ENCODE measurements at places on chromosomes 4 and X.

- DNase-seq: no peak
Observed at GRCh38 chr4:162938738-162939485, 227.8 kb downstream of the NAF1 start.

GRCh38 chr4:146105464-146105863, 70.1 kb upstream of the LSM6 start:
- DNase-seq: no peak

DNA sequence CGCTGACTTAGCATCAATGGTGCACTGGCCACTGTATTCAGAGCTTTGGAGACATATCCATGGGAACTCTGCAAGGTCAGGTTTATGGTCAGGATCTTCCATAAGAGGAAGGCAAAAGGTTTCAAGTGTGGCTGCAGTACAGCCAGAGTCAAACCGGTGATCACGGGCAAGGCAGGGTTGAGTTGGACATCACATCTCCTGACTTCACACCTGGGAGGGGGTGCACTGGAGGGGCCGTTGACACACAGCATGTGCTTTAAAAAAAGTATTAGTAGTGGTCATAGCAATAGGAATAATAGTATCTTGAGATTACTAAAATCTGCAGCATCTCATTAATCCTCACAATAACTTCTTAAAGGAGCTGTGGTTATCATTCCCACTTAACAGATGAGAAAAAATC, 28.9 kb upstream of the MAN2B2 start:
- DNase-seq: no peak

- no peak for DNase-seq
Observed at GRCh38 chr4:93710847-93711430, 117.6 kb upstream of the ATOH1 start.

DNA sequence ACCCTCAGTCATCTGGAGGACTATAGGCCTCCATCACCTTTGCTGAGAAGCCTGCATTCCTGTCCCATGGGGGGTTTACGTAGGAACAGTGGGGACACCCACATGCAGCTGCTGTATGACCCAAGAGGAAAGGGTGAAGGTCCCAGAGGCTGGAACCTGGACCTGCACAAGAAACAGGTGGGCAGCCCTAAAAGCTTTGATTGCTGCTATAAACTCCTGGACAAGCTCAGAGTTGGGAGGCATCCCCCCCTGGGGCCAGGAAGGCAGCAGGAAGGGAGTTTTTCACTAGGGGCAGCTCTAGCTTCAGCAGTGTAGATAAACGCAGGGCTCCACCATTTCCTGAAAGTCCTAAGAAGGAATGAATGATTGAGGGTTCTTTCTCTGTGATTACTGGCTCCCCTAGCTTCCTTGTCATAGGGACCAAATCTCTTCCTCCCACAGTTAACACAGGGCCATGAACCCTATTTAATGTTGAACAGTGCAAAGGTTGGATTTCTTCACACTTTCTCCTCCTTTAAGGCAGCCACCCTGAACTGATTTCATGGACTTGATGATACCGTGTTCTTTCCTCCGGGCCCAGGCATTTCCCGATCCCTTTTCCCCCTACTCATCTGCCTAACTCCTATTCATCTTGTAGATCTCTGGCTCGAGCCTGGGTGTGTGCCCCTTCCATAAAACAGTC, 84.2 kb downstream of the CHRNA9 start:
- DNase-seq: no peak

DNA sequence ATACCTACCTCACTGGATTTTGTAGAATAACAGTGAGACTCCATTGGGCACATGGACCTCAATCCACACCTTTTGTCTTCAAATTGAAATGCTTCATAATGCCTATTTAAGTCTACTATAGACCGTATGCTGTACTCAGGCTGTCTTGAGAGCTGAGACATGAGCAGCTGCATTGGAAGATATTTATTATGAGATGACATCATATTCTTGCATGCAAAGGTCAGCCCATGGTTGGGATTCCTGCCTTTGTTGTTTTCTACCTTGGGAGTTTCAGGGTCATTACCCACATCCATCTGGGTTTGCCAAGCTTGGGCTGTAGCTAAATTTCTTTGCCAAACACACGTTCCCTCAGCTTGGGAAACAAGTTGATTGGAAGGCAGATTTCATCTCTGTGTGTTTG, 33.2 kb upstream of the MAMLD1 start:
- DNase-seq: no peak

- DNase-seq: no peak
Observed at GRCh38 chr4:12580787-12581186, 903.4 kb downstream of the RAB28 start.

- no peak for DNase-seq
Observed at GRCh38 chrX:94635003-94635402, 961.0 kb downstream of the FAM133A start.

DNA sequence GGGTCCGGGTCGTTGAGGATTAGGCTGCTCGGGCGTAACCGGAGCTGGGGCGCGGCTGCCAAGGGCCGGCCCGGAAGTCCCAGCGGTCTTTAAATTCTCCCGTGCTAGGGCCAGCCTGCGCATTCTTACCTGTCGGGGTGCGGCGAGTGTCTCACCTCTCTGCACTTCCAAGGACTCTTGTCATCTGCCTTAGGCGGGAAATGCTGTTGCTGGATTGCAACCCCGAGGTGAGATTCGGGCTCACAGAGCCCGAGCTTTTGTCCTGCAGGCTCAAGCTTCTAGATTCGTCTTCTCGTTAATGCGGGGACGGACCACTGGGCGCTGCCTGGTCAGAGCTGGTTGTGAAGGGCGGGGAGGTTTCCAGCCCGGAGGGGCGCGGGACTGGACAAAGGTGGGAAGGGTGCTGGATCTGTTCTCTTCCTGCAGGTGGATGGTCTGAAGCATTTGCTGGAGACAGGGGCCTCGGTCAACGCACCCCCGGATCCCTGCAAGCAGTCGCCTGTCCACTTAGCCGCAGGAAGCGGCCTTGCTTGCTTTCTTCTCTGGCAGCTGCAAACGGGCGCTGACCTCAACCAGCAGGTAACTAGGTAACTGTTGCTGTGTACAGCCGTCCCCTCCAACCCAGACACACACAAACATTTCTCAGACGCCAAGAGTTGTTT, at the start of gene ANKRD37:
ANKRD37 (plus strand) TSS at position 118 of the 662 bp plus-strand sequence; CDS start at position 201, 83 bp downstream.
- DNase-seq: no peak

DNA sequence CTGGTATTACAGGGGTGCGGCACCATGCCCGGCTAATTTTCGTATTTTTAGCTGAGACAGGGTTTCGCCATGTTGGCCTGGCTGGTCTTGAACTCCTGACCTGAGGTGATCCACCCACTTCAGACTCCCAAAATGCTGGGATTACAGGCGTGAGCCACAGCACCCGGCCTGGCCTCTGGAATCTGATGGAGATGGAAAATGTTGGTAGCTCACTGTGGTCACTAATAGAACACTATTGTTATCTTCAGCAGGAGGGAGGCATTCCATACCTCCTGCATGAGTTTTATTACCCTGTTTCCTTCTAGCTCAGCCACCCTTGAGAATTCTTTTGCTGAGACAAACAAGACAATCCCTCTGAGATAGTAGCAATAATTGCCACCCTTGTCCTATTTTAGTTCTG, 105.0 kb downstream of the SHROOM3 start:
- no peak for DNase-seq

DNA sequence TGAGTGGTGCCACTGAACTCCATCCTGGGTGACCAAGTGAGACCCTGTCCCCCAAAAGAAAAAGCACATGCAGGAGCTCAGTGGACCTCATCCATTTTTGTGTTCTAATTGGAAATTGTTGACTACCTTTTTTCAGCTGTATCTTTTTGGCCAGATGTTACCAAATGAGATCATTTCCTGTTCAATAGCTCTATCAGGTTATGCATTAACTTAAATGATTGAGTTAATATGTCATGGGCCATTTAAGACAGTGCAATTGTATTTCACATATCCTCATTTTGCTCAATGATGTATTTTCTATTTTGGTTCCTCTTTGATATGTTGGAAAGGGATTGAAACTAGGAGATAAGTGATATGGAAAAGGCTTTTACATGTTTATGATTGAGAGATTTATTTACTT, 26.2 kb upstream of the RHOH start:
- no peak for DNase-seq

DNA sequence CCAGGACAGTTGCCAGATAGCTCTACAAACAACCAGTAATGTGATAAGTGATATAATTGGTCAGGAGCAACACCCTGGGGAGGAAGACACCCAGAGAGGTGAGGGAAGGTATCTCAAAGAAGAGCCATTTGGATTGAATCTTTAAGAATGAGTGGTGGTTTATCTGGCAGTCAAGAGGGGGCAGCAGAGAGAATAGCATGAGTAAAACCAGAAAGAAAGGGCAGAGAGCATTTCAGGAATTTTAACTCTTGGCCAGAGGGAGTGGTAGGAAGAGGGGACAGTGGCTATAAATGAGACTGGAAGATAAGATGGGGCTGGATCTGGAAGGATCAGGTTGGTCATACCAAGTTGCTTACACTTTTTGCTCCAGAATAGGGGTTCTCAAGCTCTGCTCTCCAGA, 5.9 kb upstream of the SEPTIN6 start:
- no peak for DNase-seq

DNA sequence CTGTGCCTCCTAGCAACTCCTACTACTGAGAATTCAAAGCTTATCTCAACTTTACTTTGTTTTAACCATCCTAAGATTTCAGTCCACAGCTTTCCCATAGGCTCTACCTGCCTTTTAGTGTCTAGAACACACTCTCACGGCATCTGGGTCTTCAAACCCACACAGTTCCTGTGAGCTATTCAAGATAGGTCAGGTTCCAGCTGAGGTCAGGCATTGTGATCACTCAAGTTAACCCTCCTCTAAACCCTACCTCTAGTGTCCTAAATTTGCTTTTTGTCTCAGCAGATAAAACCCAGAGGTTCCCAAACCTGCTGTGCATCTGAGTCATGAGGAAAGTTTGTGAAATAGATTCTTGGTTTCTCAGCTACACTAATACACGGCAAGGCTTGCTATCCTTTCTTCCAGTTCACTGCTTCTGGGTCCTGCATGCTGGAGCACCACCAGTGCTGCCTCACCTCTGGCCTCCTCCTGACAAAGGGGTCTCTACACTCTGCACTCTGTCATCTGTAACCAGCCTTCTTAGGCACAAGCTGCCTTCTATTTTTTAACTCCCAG, 324.6 kb upstream of the MAGEB2 start:
- no peak for DNase-seq

GRCh38 chr4:149187726-149188125, 627.9 kb downstream of the IQCM start:
- DNase-seq: no peak

GRCh38 chrX:68897118-68897945, 68.5 kb downstream of the EFNB1 start:
- no peak for DNase-seq

DNA sequence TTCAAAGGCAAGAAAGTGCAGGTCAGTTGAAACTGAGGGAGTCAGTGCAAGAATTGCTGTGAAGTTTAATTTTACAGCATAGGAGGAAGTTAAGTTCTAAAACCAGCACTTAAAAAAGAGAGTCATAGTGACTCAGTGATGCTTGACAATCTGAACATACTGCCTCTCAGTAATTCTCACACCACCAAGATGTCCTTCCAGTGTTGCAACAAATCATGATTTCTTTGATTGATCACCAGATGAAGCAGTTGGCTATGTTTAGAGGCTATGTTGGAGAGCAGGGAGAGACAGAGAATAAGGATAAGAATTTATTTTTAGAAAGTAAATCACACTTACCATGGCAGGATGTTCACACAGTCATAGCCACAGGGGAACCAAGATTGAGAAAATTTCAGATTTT, 13.2 kb downstream of the TRIM2 start:
- DNase-seq: no peak

GRCh38 chrX:150512461-150512901, 55.9 kb upstream of the MTM1 start:
- DNase-seq: no peak

GRCh38 chr4:152807294-152807829, 27.6 kb downstream of the ARFIP1 start:
- DNase-seq: no peak

- no peak for DNase-seq
Observed at GRCh38 chr4:114335339-114335738, 263.3 kb upstream of the UGT8 start.

GRCh38 chr4:54958236-54958635, 167.2 kb downstream of the KDR start:
- DNase-seq: no peak

DNA sequence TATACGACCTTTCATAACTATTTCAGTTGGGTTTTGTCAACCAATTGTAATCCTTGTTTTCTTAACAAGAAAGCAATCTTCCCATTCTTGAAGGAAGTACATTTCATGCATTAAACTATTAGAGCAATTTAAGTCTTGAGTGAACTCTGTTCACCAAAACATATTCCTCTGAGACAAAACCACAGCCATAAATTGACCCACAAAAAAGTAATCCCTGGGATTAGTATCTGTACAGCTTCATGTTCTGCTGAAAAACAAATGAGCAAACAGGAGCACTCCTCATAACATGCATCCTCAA, 207.0 kb upstream of the PDE5A start:
- DNase-seq: no peak

- DNase-seq: no peak
Observed at GRCh38 chrX:104745152-104745551, 179.2 kb downstream of the IL1RAPL2 start.

DNA sequence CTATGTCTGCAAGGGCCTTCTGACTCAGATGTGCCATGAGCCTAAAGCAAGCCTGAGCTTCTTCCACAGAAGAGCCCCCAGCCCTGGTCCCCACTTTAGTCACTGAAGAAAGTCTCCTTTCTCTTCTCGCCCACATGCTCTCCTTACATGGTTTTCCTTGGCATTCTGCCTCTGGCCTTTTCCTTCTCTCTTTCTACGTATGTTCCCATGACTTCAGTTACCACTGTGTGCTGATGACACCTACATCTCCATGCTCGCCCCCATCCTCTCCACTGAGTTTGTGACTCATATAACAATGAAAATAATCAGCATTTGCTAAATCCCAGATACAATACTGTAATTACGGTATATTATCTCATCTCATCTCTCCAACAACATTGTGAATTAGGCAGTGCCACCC, 149.3 kb downstream of the AMMECR1 start:
- no peak for DNase-seq

- DNase-seq: no peak
Observed at GRCh38 chr4:137738375-137738990, 206.2 kb upstream of the PCDH18 start.
